ENCODE measurements at places on chromosomes 1 and 21. TPM values are rescaled to one million over a fixed set of nuclear protein-coding genes. Genes with fewer than 3 reads are reported as not detected.

FAM151A gene
- total RNA-seq: not detected

- DNase-seq: no peak
Measured at GRCh38 chr1:46362158-46362557, 21.6 kb downstream of the NSUN4 start.

KRTAP21-2 gene
- total RNA-seq: not detected

LCK gene
- 220 TPM for total RNA-seq

GRCh38 chr1:114585231-114585630 is 3.8 kb upstream of the BCAS2 start:
- DNase-seq: no peak

TEX38 gene
- not detected for total RNA-seq

HP1BP3 gene
- total RNA-seq: 269 TPM

- no peak for DNase-seq
Measured at GRCh38 chr1:68293609-68294366, 61.5 kb upstream of the WLS start.

DNA sequence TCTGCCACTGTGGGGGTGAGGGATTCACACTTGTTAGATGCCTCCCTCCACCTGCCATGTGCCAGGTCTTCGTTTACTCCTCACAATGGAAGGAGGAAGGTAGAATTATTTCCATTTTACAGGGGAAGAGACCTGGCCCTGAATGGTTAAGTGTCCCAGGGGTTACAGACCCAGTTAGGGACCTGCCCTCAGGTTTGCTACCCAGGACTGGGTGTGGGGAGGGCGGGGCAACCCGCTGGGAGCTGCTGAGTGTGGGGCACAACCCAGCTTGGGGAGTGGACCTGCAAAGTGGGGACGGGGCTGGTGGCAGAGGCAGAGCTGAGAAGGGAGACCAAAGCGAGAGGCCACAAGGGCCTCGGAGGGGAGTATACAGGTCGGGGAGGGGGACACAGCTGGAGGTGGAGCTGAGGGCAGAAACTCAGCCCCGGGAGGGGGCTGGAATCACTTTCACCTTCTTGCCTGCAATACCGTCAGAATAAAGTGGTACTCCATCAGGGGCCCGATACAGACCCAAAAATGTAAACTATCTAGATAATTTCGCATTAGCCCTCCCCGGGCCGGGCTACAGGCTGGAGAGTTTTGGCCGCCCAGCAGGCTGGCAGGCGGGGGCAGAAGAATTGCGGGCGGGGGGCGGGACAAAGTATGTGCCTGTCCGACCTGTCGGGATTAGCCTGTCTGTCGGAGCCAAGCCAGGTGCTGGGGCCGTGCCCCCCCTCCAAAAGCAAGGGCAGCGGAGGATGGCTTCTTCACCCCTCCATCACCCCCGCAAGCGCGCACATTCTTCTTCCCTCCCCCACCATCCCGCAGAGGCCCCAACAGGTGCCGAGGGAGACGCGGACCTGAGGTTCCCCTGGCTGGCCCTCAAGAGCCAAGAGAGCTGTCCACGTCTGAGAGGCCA is 1.4 kb downstream of the RSPO1 start:
- no peak for DNase-seq

DNA sequence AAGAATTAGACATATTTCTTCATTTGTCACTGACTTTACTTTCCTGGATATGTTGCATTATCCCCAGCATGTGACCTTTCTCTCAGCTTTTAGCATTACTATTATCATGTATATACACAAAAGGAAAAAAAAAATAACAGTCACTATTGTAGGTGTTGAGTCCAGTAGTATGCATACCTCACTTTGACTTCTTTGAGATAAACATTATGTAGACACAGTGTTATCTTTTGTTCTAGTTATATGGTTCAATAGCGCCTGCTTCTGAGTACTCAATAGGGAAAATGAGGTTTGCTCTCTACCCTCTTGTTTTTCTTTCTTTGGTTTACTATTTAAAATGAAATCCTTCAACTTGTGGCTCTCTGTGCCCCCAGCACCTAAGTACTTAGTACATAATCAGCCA is 409.6 kb upstream of the PKN2 start:
- DNase-seq: no peak

DNA sequence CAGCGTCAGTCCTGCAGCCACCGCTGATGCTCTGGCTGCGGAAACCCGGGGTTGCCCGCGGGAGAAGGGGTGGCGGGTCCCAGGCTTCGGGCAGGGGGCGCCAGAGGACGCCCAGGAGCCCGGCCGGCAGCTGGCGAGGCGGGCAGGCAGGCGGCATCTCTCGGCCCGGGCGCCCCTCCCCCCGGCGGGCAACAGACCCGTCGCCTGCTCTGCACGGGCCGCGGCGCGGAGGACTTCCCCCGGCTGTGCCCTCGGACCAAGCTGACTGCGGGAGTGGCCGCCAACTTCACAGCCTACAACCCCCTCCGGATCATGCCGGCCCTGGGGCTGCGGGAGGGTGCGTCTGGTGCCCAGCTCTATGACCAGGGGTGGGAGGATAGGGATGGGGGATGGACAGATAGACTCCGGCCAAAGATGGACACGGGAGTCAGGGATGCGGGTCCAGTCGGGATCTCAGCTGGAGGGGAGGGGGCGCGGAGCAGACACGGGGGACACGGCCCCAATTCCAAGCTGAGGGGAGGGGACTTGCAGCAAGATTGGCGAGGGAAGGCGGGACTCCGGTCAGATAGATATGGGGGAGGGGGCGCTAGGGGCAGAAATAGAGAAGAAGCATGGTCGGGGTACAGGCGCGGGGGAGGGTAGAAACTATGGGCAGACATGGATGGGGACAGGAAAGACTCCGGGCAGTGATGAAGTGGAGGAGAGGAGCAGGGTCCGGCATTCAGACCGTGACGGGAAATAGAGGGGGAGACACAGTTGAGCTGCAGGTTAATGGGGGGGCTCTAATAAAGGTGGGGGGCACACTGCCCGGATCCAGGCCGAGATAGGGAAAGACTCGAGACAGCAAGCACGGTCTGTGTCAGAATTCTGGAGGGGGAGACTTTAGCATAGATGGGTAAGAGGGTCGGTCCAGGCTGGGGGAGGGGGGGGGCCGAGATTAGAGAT is 1.1 kb downstream of the ADGRB2 start:
- peak; percentile 87 for DNase-seq

GRCh38 chr1:87927391-87928280 is 599.0 kb downstream of the LMO4 start:
- no peak for DNase-seq

DNA sequence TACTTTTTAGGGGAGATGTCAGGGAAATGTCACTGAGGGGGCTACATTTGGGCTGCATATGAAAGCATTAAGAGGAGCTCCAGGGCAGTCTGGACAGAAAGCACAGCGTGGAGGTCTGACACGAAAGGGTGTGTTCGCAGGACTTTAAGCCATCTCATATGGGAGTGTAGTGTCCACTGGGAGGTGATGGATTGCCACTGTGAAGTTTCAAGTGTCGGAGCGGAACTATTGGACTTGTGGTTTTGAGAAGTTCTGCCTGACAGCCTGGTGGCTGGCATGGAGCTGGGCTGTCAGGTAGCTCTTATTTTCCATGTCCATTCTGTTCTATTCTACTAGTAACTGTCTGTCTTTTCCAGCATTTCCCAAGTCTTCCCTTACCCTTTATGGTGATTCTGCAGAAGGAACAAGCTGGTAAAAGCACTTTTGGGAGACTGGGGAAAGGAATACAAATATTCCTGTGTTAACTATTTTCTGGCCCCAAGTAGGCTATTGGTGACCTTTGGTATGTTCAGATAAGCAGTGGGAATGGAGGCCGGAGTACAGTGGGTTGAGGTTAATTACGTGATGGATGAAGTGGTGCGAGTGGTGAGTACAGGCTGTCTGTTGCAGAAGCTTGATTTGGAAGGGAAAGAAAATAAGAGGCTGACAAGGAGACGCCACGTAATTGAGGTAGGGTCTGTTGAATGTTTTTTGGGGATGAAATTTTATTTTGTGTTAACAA is 19.3 kb downstream of the B3GALT5 start:
- DNase-seq: no peak

DNA sequence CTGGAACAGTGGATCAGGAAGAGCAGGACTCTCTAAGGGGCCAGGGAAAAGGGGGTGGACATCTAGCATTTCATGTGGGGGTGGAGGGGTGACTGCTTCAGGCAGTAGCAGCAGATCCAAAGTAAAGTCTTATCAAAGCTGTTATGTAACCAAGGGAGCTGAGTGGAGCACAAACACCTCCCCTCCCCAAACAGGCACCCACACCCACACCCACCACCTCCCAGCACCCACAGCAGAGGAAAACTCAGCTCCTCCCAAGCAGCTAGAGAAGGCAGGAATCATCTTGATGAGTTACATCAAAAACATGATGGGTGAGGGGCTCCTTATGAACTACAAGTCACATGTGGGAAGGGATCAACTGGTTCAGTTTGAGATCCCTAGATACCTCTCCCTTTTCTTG is 6.0 kb downstream of the DLGAP3 start:
- DNase-seq: no peak

GRCh38 chr1:80645621-80646020 is 1155.1 kb upstream of the ADGRL2 start:
- DNase-seq: no peak

S100A8 gene
- total RNA-seq: not detected

GRCh38 chr1:100391675-100392074 is 39.4 kb downstream of the CDC14A start:
- DNase-seq: peak; percentile 55

DNA sequence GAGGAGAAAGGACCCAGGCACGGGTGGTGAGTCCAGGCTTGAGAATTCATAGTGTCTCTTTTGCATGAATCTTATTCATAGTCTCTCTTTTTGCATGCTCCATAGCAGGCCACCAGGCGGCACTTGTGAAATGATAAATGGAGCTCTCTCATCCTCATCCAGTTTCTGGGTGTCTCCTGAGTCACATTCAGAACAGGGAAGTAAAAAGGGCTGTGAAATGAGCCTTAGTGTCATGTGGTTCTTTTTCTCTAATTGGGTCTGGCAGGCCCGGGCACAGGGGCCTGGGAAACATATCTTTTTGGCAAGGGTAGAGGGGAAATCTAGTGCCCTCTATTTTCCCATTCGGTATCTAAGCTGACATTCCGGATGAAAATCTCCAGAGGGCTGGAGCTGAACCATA is 19.1 kb upstream of the NCF2 start:
- DNase-seq: peak; percentile 34

GRCh38 chr1:173424143-173424542 is 53.0 kb upstream of the PRDX6 start:
- no peak for DNase-seq

DNA sequence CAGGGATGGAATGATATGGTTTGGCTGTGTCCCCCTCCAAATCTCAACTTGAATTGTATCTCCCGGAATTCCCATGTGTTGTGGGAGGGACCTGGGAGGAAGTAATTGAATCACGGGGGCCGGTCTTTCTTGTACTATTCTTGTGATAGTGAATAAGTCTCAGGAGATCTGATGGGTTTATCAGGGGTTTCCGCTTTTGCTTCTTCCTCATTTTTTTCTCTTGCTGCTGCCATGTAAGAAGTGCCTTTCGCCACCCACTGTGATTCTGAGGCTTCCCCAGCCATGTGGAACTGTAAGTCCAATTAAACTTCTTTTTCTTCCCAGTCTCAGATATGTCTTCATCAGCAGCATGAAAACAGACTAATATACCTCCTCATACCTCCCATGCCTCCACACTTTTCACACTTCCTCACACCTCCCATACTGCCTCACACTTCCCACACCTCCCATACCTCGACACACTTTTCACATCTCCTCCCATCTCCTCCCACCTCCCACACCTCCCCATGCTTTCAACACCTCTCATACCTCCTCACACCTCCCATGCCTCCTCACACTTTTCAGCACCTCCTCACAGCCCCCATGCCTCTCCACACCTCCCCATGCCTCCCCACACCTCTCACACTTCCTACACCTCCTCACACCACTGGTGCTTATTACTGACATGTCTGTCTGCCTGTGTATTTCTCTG is 21.3 kb downstream of the GPR137B start:
- no peak for DNase-seq

- DNase-seq: no peak
Measured at GRCh38 chr1:199956005-199956404, 71.5 kb upstream of the NR5A2 start.

GRCh38 chr1:57281324-57281723 is 142.5 kb downstream of the DAB1 start:
- no peak for DNase-seq

DNA sequence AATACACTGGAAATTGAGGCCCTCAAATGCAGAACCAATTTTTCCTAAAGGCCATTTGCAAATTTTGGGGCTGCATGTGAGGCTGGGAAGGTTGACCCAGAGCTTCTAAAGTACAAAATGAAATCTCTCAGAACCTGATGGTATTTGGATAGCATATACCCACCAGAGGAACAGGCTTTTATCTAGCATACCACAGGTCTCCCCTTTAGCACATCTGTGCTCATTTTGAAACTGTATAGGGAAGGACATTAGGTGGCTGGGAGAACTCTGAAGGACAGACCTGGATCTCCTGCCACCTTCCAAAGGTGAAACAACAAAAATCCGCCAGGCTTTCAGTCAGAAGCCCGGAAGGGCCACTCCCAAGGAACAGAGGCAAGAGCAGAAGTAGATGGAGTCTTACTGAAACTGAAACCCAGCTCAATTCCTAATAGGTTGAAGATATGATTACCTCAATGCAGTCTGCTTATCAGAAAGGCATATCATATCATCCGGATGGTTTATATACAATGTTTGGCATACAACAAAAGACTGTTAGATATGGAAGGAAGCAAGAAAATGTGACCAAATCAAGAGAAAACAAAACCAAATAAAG is 11.6 kb downstream of the CD55 start:
- no peak for DNase-seq

- DNase-seq: no peak
Measured at GRCh38 chr21:16418642-16419041, 688.9 kb downstream of the USP25 start.

DNA sequence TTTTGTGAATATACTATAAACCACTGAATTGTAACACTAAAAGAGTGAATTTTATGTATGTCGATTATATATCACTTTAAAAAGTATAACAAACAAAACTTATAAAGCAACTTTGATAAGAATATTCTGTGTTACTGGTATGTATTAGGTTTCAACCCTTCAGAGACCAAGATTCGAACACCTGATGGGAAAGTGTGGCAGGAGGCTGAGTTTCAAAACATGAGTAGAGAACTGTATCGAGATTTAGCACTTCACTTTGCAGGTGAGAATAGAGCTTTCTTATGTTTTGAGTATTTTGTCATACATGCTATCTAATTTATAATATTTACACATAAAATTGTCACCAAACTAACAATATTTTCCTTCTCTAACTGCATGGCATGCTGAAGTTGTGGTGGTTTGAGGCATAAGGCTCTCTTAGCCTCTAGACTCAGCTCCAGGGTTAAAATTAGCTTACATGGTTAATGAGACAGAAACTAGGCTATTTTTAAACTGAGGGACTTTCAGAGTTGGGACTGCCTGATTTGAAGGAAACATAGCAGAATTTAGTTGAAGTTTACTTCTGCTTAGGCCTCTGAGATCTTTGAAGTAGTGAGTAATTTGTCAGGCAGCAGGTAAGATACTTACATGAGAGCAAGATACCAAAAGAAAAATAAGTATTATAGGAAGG is 48.6 kb downstream of the CEP350 start:
- DNase-seq: no peak

TLR5 gene
- total RNA-seq: 0.56 TPM

C1QA gene
- not detected for total RNA-seq

PAFAH2 gene
- 7.9 TPM for total RNA-seq

All from activated CD4-positive, alpha-beta T cell treated with anti-CD3 and anti-CD28 coated beads for 36 hours (primary cell).